ENCODE measurements at places on chromosomes 12 and 14.

GRCh38 chr14:21669284-21669683 is 4.3 kb downstream of the OR4E1 start:
- DNase-seq: no peak

DNA sequence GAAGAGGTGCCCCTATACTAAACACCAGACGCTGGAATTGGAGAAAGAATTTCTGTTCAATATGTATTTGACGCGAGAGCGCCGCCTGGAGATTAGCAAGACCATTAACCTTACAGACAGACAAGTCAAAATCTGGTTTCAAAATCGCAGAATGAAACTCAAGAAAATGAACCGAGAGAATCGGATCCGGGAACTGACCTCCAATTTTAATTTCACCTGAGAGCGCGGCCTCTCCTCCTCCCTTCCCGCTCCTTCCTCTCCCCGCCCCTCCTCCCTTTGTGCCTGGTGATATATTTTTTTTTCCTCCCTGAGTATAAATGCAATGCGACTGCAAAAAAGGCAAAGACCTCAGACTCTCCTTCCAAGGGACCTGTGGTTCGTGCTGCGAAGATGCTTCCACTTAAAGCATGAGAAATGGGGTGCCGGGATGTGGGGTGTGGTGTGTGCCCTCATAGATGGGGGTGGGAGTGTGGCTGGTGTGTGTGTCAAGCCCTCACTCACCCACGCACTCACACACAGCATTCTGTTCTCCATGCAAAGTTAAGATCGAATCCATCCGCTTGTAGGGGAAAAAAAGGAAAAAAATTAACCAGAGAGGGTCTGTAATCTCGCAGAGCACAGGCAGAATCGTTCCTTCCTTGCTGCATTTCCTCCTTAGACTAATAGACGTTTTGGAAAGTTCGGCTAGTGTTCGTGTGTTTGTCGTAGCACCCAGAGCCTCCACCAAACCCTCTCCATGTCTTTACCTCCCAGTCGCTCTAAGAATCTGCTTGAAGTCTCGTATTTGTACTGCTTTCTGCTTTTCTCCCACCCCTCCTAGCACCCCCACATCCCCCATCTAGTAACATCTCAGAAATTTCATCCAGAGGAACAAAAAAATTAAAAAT is 4.5 kb downstream of the HOXC10 start:
- DNase-seq: no peak

GRCh38 chr12:23911574-23911973 is 37.9 kb downstream of the SOX5 start:
- no peak for DNase-seq

DNA sequence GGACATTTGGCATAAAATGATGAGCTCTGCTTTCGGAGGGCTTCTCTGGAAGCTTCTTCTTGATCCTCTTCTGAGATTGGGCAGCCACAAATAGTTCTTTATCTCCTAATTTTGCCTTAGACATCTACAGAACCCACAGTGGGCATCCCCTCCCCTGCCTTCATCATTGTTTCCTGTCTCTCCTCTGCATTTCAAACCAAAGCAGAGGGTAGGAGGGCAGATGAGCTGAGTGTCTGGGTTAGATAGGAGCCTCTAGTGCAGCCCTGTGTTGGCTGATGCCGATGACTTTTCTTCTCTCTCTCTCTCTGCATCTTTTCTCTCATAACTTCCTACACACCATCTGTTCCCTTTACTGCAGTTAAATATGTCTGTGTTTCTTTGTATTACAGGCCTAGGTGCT is 8.5 kb upstream of the IL26 start:
- no peak for DNase-seq

DNA sequence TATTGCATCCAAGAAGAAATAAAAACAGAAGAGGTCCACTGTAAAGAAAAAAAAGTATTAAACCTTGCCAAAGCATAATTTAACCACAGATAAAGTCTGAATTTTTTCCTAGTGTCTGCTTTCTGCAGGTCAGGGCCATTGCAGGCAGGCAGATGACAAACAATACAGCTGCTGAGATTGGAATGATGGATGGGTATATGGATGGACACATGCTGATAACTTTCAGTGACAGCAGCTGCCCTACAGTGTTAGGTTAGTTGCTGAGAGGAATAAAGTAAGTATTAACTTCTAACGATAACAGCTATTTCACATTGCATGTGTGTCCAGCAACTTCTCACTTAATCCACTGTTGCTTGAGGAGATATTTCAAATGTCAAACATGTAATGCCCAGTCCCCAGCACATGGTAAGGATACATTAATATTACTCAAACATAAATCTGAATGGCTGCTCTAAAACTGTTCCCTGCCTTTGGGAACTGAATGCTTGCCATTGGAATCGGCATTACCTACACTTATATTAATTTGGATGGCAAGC is 515.3 kb downstream of the RMST start:
- DNase-seq: no peak

DNA sequence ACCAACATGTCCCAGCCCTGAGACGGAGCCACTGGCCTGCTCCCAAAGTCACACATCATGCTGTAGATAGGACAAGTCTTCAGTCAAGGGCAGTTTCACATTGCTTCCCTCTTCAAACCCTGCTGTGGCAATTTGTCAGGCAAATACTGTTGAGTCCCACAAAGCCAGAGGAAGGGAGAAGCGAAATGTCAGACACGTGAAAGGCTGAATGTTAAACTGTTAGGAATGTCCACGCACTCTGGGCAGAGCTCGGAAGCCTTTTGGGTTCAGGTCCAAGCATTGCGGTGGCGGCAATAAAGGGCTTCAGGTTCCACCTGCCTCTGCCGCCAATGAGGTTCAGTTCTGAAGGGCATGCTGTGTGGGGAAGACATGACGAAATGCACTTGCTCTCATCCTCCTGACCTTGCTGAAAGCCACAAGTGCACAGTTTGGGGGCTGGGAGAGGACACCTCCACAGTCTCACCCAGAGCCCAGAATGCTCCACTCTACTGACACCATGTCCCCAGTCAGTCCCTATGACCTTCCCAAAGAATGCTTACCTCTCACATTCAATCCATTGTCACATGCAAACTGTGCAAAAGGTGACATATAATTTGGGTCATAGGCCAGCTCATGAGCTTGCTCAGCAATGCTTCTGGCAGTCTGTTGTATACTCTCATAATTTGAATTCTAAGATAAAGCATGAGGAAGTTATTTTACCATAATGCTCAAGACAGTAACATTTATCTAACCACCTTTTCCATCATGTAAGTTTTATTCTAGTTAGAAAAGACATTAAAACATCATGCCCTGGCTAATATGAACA is 35.7 kb downstream of the RAD9B start:
- DNase-seq: no peak

DNA sequence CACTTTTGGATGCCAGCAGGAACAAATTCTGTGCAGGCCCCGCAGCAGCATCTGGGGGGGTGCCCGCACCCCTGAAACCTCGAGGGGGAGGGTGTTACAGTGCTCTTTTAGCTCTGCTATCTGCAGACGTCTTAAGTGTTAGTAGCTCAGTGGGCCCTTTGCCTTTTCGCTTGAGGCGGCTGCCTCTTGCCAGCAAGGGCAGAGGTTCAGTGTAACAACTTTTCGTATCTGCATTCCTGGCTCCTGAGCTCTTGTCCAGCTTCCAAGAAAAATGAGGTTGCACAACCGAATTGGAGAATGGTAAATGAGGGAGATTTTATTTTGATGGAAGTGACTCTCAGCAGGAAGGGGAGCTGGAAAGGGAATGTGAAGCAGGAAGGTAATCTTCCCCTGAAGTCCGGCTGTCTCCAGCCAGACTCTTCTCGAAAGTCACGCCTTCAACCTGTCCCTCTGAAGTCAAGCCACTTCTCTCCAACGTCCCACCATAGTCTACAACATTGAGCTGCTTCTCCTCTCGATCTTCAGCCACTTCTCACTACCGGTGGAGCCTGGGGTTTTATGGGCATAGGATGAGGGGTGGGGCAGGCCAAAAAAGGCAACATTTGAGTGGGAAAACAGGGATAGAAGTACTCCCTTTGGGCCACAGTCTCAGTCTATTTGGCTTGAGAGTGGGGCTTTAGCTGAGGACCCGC is 17.8 kb downstream of the TAS2R50 start:
- DNase-seq: no peak

DNA sequence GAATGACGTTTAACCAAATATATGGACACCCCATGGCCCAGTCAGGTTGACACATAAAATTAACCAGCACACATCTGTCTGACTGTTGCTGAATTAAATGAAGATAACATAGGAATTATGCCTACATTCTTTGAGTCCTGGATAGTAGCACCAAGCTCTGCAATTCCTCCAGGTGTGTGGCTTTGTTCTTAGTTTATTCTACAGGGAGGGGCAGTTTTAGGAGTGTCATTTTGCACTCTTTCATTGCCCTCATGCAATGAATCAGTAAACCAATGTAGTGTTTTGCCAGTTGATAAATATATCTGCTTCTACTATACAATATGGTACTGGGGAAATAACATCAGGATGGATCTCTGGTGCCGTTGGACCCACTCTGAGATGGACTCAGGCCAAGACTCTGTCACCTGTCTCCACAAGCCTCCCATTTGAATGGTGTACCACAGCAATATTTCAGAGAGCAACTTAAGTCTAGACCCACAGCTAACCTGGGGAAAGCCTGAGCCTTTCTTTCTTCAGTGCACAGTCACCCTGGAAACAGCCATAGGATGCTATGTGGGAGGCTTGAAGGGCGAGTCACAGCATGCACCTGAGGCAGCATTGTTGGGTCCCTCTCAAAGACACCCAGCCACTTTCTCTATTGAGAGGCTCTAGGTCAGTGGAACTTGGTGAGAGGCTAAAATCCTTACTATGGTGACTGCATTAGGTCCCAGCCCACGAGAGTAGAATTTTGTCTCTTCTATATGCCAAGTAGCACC is 73.2 kb downstream of the ANO4 start:
- no peak for DNase-seq

DNA sequence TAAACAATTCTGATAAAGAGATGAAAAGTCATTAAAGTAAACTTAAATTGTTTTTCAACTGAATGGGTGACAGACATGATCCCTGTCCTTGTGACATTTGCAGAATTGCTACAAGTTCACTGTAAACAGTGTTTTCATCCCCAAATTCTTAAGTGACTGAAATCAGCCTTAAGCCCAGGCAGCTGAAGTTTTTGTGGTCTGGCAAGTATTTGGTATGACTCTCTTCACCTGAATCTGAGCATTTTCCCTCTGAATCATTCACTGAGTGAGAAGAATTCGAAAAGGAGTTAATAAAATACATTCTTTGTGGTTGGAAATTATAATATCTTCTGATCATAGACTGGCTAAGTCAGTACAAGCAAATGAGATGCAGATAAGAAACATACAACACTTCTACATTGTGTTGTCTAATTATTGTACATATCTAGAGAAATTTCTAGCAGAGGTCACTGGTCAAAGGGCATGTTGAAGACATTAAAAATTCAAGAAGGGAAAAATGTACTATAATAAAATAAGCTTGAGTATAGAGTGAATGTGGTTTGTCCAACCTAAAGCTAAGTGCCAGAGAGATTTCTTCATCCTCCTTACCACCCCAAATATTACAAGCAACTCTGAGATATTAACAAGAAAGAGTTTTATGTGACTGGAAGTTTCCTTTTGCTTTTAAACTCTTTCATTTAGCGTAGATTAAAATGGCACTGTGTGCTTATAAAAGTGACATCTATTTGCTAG is 177.8 kb upstream of the DIO2 start:
- no peak for DNase-seq

DNA sequence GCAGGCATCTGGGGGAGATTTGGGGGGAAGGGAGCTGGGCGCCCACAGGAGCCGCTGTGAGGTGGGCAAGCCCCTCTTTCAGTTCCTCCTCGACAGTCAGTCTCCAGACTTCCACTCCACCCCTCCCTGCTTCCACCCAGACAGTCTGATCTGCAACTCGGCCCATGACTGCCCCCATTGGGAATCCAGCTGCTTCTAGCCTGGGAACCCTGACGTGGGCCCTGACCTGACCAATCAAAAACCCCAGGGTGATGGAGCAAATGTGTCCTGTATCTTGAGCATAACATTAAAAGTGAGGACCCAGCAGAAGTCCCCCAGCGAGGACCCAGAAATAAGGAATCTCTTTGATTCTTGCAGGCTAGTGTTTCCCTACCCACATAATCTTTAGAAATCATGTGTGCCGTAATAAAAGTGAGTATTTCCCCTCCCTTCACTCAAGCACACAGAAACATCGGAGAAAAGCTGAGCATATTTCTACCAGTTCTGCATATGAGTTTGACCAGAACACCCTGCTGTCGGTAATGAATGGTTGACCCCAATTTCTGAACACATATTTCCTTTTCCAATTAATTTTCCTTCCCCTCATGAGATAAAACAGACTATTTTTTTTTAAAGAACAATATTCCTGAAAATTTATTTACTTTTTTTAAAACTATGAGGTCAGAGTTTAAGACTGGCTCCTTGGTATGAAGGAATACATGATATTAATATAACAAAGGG is 6.4 kb downstream of the SSH1 start:
- no peak for DNase-seq

DNA sequence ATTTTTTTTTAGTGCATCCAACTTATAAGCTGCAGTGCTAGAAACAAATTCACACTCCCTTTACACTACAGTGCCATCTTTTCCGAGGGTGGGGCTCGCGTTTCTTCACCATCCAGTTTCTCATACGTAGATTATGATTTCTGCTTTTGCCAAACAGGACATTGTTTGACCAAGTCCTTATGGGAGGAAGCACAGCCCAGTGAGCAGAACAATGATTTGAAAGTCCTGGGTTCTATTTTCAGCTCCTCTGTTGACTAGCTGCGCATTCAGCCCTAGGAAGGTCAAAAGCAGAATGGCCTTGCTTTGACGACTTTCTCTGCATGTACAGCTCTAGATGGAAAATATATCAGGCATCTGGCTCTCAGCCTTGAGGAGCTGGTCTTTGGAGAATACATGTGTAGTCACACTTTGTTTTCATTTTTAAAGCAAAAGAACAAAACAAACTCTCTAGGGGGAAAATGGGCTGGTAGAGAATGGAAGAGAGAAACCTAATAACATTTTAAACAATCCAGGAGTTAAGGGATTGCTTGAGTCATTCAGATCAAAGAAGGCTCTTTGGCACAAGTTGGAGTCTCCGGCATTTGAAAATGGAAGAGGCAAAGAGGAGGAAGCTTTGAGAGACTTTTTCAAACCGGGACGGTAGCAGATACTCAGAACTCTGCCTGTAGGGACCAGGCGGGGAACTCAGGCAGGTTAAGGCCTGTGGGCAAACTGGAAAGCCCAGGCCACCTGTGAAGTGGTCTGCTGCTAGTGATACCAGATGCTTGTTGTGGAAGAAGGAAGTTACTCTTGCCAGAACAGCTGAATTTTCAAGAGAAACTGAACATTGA is 257.3 kb upstream of the PLEKHG7 start:
- no peak for DNase-seq

Data from activated CD4-positive, CD25-positive, alpha-beta regulatory T cell (primary cell).